ENCODE measurements at places on chromosomes 2 and 18.

DNA sequence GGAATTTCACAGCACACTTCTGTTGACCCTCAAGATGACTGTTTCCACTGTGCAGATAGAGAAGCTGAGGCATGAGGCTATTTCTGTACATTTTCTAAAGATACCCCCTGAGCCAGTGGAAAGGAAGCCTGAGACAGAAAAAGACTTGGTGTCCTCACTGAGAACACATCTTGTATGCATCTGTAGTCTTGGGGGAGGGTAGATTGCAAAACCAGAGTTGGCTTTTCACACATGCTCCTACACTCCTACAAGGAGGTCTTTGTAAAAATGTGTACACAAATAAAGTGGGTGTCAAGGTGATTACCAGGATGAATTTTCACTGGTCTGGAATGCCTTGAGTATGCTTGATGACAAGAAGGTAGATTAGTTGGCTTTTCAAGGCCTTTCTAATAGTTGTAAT, 98.0 kb downstream of the KCTD18 start:
- DNase-seq = no peak

GRCh38 chr2:3434654-3435053, 55.2 kb downstream of the TRAPPC12 start:
- DNase-seq = no peak

GRCh38 chr18:24362757-24363156, 34.9 kb downstream of the OSBPL1A start:
- no peak for DNase-seq

DNA sequence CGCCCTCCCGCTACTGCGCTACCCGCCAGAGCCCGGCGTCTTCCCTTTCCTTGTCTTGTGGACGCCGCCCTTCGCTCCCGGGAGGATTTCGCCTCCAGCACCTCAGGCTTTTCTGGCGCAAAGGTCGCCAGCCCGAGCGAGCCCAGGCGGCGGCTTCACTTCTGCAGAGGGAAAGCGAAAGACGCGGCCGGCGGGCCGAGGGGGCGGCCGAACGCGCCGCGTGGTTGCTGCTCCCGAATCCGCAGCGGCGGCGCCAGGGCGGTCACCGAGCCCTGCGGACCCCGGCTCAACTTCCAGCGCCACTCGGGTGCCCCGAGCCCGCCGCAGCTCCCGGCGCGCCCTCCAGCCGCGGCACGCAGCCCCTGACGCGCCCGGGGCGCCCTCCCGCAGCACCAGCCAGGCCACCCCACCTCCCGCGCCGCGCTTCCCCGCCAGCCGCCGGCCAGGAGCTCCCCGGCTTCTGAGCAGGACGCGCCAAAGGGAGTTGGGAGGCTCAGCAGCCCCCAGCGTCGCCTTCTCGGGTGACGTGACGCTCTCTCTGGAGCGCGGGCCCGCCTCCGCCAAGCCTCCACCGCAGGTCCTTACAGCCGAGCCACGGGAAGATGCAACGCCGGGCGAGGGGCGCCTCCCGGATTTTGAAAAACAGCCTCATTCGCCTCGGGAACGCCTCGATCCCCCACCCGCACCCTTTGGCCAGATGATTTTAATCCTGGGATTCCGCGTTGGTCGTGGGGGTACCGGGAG, 84.9 kb upstream of the EPB41L3 start:
- peak; percentile 12 for DNase-seq

DNA sequence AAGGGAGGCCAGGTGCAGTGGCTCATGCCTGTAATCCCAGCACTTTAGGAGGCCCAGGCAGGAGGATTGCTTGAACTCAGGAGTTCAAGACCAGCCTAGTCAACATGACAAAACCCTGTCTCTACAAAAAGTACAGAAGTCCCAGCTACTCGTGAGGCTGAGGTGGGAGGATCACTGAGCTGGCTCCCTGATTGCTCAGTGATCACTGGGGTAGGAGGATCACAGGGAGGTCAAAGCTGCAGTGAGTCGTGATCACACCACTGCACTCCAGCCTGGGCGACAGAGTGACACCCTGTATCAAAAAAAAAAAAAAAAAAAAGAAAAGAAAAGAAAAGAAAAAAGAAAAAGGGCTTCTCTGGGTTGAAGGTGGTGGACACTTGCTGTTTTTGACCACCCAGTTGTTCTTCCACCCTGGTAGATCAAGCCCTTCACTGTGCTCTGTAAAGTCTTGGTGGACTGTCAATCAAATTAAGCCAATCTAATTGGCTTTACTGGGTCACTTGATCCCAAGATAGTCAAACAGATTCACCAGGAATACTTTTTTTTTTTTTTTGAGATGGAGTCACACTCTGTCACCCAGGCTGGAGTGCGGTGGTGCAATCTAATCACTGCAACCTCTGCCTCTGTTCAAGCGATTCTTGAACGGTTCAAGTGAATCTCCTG, 191.6 kb downstream of the AGPS start:
- no peak for DNase-seq

GRCh38 chr18:62950246-62950645, 234.9 kb downstream of the PHLPP1 start:
- no peak for DNase-seq

DNA sequence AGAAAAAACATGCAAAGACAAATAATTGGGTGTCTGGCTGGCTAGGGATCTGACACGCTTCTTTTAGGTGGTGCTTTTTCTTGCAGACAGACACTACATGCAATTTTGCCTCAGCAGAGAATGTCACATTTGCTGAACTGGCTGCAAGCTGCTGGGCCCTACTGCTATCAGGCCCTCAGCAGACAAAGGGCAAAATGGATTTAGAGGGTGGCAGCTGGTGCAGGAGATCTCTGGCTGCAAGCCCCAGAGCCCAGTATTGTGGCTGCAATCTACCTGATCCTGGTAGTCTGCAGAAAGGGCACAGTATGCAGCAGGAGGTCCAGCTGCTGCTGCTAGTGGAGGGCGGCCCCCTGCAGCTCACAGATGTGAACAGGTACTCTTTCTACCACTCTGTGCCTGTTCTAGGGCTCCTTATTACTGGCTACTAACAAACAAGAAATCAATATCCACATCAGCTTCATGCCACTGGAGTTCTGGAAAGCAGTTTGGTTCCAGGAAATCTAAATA, 796.7 kb upstream of the CELF4 start:
- DNase-seq = no peak

GRCh38 chr2:54429811-54430551, 26.1 kb upstream of the SPTBN1 start:
- DNase-seq = no peak

- DNase-seq = no peak
These were observed 63.0 kb downstream of the MCFD2 start for GRCh38 chr2:46852598-46852997.

DNA sequence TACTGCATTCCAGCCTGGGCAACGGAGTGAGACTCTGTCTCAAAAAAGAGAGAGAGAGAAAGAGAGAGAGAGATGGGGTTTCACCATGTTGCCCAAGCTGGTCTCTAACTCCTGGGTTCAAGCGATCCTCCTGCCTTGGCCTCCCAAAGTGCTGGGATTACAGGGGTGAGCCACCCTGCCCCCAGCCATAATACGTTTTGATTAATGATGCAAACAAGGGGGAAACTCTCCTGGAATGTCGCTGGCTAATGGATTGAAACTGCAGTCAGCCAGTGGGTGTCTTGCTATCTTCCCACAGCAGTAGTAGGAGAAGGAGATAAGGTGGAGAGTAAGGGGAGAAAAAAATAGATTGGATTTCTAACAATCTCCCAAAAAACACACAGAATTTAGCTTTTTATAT, 9.5 kb upstream of the RTN4 start:
- DNase-seq = no peak

DNA sequence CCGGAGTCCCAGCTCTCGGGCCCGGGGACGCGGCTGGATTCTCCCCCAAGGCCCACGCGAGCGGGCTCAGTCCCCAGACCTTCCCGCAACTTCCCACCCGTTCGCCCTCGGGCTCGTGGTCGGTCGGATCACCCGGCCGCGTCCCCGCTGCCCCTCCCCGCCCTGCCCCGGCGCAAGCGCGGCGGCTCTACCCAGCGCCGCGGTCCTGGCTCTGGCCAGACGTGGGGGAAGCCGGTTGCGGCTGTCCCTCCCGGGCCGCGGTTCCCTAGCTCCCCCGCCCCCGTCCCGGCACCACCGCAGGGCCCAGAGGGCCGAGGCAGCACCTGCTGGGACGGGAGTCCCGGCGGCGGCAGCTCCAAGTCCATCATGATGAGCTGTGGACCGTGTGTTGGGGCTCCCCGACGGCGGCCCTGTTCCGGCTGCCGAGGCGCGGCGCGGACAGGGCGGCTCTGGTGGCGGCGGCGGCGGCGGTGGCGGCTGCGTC, 276 bp downstream of the NFE2L2 start:
- no peak for DNase-seq

DNA sequence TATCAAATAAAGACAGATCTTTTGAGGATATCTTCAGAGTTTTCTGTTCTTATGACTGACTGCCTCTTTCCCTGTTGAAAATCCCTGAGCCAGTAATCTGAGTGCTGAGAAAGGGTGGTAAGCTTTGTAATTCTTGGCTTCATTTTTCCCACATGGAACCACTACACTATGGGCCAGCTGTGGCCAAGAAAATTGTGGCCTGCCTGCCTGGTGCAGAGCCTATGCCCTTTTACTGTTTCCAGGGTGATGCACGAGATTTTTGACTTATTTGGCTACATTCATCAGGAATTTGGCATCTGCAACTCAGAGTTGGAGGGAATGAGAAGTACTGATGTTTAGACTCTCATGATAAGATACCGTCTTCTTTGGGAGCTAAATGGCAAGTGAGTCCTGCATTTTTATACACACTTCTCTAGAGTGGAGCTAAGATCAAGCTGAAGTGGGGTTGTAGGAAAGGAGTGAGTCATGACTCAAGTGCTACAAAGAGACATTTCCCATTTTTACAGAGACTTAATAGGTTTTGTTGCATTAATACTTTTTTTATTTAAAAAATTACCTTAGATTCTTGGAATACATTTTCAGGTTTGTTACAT, 328.2 kb upstream of the CDH7 start:
- DNase-seq = no peak

GRCh38 chr2:70140791-70141211, 50.0 kb downstream of the C2orf42 start:
- no peak for DNase-seq

- DNase-seq = no peak
These were observed 277.3 kb downstream of the MBD2 start for GRCh38 chr18:53947092-53947640.

GRCh38 chr2:170607171-170607570, 108.0 kb upstream of the SP5 start:
- no peak for DNase-seq

GRCh38 chr2:73917696-73918207, 8.9 kb upstream of the DGUOK start:
- no peak for DNase-seq

GRCh38 chr18:906416-907114, 1.9 kb downstream of the ADCYAP1 start:
- DNase-seq = no peak

DNA sequence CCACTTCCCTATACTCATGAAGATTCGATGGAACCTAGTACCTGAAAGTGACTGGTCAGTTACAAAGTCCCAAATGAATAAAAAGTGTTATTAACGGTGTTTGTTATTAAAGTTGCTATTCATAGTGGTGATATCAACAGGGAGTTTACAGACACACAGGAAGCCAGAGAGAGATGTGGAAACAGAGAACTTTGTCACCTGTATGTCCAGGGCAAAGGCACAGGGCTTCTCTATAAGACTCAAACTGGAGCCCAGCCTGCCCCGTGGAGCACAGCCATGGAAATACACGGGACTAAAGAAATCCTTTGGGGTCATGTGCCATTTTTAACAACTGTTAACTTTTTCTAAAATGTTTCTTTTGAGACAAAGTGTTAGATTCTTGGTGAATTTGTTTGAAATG, 68.5 kb downstream of the KLF7 start:
- no peak for DNase-seq

GRCh38 chr2:11969774-11970173, 223.3 kb downstream of the LPIN1 start:
- DNase-seq = no peak

DNA sequence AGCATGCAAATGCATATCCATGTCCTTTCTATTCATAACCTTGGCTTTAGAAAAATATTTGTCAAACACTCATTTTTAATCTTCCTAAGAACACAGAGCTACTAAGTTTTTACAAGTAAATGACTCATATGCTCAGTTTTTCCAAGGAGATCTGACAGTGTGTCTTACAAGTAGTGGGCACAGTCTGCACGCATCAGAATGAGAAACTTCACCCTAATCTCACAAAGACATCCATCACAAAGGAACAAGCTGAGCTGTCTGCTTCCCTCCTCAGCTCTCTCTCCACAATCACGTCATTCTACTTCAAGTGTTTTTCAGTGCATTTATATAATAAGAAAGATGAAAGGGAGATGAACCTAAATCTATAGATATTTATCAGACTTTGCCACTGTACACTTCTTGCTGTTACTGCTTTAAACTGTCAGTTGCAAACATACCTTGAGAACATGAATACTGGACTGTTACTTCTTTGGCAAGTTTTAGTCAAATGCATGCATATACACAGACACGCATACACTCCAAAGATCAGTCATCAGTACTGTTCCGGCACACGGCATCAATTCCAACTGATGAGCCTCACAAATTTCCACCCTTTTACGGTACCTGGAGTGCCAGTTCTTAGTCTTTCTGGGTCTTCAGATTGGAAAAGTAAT, 75.7 kb downstream of the RBMS1 start:
- peak; percentile 30 for DNase-seq

- no peak for DNase-seq
These were observed 796.1 kb downstream of the EPHA4 start for GRCh38 chr2:220775856-220776488.

- DNase-seq = no peak
These were observed 319.2 kb downstream of the LRATD1 start for GRCh38 chr2:14951569-14952285.

GRCh38 chr2:51881673-51882072, 849.7 kb upstream of the NRXN1 start:
- no peak for DNase-seq

GRCh38 chr2:235674812-235675211, 181.0 kb downstream of the AGAP1 start:
- DNase-seq = no peak

DNA sequence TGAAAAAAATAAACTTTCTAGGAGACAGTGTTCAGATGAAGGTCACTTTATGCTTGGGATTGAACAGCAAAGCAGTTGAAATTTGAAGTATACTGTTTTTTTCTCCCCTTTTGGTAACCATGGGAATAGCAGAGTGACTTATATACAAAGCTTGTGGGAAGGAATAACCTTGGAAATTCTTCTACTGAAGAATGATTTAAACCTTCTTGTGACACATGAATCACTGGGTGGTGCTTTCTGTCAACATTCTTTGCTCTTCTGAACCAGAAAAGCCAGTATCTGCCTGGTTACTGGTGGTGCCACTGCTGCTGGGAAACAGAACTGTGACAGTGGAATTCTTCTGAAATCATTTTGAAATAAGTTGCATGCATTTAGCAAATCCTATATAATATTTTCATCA, 39.4 kb upstream of the RND3 start:
- DNase-seq = no peak

GRCh38 chr2:231390667-231391066, 4.8 kb upstream of the B3GNT7 start:
- DNase-seq = no peak

GRCh38 chr2:73212098-73212447, 2.0 kb upstream of the SMYD5 start:
- no peak for DNase-seq

- no peak for DNase-seq
These were observed 127.0 kb downstream of the CELF4 start for GRCh38 chr18:37438417-37439180.

All from activated naive CD4-positive, alpha-beta T cell treated with anti-CD3 and anti-CD28 coated beads, Interleukin-2, amount 50 U/mL, for 16 hours (primary cell).